ENCODE measurements at places on chromosomes 4 and X.

DNA sequence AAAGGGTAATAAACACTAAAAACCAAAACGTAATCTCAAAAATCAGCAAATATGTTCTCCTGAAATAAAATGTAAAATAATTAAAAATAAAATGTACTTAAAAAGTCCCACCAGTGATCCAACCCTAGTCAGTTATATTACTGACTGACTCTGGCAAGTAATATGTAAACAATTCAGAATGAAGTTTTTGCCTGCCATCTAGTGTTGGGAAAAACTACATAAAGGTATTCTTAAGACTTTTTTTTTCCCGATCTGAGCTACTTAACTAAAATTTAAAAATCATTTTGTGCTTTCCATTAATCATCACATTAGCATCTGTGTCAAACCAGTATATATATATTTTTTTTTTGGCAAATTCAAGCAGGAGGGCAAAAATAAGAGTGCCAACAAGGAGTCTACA is 24.0 kb downstream of the RCHY1 start:
- no peak for DNase-seq

DNA sequence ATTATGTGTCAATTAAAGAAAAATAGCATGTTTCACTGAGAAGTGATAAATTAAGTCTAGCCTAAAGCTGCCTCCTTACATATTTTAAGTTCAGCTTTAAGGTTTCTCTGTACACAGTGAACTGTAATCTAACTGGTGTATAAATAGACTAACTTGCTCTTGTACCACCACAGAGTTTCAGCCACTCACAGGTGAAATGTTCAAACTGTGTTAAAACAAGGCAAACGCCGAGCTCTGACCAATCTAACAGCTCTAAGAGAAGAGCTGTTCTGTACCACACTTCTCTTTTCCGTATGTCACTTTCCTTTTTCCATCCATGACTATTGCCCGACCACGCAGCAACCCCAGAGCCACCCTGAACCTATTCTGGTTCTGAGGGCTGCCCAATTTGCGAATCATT is 64.5 kb downstream of the DCHS2 start:
- DNase-seq, result no peak

DNA sequence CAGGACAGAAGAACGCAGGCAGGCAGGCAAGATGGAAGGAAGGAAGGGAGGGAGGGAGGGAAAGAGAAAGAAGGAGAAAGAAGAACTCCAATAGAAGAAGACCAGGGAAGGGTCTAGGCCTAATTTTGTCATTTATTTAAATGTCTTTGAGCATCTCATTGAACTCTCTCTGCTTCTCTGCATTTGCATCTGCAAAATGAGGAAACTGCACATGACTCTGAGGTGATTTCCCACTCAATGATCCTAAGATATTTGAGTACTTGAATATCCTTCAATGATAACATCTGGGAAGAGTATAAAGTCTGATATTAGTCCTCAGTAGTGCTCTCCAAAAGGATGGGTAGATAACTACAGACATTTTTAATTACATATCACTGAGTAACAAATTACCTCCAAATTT is 33.1 kb upstream of the RBPJ start:
- no peak for DNase-seq

DNA sequence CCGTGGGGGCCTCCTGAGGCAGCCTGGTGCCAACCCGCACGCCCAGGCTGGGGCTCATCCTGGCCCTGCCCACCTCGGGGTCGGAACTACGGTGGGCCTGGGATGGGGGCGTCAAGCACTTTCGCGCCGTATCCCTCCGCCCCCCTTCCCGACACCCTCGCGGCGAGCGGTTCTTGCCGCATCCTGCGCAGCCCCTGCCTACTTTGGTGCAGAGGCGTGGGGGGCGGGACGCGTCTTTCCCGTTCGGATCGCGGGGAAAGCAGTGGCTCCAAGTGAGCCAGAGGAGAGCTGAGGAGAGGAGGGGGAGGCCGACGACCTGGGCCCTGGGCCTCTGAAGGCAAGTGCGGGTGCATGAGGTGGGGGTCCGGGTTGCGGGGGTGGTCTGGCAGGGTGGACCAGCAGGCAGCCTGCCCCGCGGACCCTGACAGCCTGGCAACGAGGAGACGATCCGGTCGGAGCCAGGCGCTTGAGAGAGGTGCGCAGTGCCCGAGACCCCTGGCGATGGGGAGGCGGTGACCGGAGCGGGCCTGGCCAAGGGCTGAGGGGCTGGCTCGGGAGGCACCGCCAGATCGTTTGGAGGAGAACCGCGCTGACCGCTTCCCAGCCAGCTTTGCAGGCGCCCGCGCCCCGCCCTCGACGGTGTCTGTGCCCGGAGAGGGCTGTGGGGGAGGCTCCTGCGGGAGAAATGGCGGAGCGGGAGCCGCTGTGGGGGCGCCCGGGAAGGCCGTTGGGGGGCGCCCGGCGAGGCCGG is at the start of gene GPRASP2:
Gene GPRASP2 (plus strand): TSS at position 233 of the 751 bp plus-strand sequence. CDS start 2,422 bp downstream, outside the sequence.
- no peak for DNase-seq

DNA sequence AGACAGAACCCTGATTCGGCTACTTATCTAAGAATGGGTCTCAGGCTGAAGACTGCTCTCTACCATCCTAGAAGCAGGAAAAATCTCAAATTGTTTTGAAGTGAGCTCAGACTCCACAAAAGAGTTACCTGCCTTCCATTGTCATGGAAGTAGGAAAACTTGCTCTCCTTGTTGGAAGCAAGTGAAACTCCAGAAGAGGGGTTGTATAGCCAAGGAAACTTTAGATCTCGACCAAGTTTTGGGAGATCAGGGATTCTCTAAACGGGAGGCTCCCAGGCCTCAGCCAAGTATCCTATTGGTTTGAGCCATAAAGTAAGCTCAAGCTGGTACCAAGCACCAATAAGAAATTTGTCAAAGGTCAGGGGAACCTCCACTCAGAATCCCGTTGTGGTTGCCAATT is 9.2 kb upstream of the FHDC1 start:
- no peak for DNase-seq

DNA sequence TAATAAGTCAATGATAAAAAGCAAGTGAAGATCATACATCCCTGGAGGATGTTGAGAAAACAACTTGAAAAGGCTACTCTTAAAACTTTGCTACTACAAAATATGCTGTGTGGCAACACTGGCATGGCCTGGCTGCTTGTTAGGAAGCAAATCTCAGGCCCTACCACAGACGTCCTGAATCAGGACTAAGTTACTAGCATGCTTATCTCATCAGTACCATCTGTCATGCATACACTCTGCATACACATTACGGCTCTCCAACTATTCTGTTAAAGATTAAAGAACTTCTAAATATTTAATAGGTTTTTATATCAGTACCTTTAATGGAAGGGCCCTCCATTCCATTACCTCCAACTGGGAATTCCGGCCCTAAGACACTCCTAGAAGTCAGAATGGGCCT is 8.2 kb downstream of the PAPSS1 start:
- no peak for DNase-seq

- peak; percentile 7 for DNase-seq
Measured at GRCh38 chr4:11428899-11429698, 405 bp upstream of the HS3ST1 start.

- DNase-seq, result no peak
Measured at GRCh38 chr4:7906171-7906701, 33.4 kb downstream of the AFAP1 start.

- DNase-seq, result no peak
Measured at GRCh38 chr4:76198411-76199237, 15.0 kb downstream of the SCARB2 start.

DNA sequence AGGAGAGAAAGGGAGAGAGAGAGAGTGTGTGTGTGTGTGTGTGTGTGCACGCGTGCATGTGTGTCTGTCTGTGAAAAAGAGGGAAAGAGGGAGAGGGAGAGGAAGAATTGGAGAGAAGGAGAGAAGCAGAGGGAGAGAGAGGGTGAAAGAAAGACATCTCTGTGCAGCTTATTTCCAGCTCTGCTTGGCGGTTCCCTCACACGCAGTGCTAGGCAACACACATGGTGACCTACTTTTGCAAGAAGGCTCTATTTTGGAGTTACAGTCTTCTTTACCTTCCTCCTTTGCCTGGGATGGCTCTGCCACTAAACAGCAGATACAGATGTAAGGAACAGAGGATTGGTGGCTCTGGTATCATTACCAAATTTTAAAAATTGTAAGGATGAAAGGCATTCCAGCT is 40.1 kb downstream of the SLC16A2 start:
- DNase-seq, result no peak

DNA sequence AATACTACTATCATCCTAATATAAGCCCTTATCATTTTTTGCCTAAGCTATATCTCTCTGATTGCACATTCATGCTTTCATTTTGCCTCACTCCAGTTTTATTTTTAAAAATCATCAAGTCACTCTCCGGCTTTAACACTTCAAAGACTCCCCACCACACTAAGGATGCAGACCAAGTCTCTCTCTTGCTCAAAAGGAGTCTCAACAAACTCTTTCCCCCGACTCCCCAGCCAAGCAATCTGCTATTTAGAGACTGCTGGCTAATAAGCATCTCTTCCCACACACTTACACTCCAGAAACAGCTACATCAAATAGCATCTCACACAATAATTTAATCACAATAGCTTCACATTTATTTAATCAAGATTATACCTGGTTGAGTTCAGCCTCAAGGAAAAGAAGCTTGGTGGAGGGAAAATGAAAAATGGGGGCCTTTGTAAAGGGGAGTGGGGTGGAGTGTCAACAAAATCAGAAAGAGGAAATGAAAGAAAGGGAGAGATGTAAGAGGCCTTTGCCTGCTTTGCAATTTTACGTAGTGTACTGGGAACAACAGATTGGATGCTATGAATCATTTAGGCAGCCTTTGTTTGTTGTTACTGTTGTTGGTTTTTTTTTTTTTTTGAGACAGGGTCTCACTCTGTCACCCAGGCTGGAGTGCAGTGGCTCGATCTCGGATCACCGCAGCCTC is 104.1 kb upstream of the MCF2 start:
- no peak for DNase-seq

DNA sequence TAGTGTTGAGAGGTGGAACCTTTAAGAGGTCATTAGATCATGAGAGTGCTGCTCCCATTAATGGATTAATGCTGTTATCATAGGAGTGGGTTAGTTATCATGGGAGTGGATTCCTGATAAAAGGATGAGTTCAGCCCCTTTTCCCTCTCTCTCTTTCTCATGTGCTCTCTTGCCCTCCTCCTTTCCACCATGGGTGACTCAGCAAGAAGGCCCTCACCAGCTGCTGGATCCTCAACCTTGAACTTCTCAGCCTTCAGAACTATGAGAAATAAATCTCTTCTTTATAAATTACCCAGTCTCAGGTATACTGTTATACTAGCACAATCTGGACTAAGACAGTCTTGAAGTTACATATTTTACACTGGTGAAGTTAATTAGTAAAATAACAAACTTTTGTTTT is 10.0 kb upstream of the CDKL5 start:
- no peak for DNase-seq

DNA sequence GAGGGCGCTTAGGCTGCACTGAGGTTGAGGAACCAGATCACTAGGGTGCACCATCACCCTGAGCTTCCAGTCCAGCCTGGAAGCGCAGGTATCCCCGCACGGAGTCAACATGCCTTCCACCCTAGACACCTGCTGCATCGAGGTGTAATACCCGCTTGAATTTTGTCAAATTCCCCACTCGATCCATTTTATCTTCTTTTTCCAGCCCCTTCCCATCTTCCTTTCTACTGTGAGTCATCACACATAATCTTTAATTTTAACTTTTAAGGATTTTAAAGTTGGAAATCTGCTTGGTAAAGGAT is 821 bp downstream of the PLK4 start:
- DNase-seq, result no peak

DNA sequence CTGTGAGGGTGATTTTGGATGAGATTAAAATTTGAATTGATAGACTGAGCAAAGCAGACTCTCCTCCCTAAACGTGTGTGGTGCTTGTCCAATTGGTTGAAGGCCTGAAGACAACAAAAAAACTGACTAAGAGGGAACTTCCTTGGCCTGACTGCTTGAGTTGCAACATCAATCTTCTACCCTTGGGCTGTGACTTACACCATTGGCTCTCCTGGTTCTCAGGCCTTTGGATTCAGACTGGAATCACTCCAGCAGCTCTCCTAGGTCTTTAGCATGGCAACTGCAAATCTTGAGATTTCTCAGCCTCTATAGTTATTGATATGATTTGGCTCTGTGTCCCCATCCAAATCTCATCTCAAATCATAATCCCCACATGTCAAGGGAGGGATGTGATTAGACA is 49.7 kb upstream of the IGFBP7 start:
- no peak for DNase-seq

DNA sequence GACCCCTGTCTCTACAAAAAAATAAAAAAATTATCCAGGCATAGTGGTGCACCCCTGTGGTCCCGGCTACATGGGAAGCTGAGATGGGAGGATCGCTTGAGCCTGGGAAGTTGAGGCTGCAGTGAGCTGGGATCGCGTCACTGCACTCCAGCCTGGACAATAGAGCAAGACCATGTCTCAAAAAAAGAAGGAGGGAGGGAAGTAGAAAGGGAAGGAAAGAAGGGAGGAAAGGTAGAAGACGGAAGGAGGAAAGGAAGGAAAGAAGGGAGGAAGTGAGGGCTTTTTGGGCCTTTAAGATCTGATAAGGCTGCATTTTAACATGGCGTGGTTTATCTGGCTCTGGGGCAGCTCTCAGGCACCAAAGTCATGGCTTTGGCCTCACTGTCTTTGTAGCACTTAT is 10.4 kb downstream of the PDK3 start:
- no peak for DNase-seq

DNA sequence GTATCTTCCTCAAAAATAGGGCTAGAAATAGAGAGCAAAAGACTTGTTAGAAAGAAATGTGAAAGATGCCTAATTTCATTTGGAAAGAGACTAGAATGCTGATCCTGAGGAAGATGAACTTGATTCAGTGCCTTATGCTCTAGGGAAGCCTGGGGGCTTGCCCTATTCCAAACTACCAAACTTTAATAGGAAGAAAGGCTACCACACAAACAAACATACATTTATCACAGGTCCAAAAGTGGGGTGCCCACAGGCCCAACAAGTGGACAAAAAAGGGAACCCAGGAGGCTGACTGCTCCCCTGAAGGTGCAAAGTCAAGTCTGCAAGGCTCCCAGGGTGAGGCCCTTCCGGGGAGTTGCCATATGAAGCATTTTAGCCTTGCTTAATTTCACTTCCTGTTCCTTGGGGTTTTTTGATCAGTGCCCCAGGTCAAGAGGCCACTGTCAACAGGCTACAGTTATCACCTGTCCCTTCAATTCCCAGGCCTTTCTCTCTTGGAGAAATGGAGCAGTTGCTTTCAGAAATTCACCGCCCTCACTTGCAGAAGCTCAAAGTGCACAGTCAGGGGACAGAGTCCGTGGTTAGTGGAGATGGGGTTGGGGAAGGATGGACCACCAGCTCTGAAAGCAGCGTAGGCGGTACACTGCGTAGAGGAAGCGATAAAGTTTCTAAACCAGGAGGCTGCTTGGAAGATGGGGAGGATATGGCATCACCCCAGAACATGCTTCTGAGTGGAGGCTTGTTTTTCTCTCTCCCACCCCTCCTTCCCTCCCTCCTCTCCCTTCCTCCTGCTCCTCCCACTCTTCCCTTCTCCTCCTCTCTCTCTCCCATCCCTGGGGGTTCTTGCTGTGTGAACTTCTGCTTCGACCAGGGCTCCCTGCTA is 36.4 kb downstream of the TMEM154 start:
- DNase-seq, result no peak

- no peak for DNase-seq
Measured at GRCh38 chr4:169109035-169109675, 99.1 kb upstream of the CBR4 start.

Measured in activated CD8-positive, alpha-beta memory T cell treated with anti-CD3 and anti-CD28 coated beads for 48 hours (primary cell).